ENCODE measurements at places on chromosomes 7 and 10.
A peak's percentile ranks its signal among the peaks of the same experiment; 100 is the strongest.

DNA sequence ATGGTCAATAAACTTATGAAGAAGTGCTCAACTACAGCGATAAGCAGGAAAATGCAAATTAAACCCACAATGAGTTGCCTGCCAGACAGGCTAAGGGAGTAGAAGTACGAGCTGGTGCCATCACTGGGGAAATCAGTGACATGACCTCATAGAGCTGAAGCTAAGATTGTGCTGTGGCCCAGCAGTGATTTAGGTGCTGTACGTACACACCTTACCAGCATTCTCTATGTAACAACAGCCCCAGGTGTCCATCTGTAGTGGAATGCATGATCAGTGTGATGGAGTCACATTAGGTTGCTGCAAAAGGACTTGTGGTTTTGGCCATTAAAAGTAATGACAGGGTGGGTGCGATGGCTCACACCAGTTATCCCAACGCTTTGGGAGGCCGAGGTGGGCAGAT, 5.7 kb upstream of the TECPR1 start:
- no peak for DNase-seq

DNA sequence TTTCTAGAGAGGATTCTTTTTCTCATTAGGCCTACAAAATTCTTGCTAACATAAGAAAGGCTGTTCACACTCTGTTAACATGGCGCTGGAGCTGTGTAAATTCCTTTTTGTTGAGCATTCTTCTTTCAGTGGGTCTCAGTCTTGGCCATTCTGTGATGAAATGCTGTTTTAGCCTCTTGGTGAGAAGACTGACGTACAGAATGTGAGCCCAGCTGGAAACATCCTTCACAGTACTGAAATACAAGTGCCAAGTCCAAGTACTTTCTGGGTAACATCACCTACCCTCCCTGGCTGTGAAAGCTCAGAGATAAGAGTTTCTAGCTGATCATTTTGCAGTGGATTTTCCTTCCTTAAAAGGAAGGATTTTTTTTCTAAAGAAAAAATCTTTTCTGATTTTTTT, 231.8 kb downstream of the AHR start:
- DNase-seq, result peak; percentile 80

GRCh38 chr7:154841731-154842331, 161.1 kb downstream of the PAXIP1 start:
- DNase-seq, result no peak

DNA sequence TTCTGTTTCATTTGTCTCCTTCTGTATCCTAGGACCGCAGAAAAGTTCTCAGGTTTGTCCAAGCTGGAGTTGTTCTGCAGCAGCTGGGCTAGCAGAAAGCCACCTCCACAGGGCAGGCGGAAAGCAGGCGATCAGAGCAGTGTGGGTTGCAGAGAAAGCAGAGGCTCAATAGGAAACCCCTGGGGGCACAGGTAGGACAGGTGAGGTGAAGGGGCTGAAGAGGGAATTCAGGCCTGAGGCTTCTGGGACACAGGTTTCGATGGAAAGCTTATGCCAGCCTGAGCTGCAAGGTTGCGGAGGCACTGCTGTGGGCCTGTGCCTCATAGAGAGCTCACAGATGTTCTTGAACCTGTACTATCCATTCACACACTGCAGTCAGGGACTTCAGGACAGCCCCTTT, 194.9 kb upstream of the TPK1 start:
- DNase-seq, result no peak

GRCh38 chr10:26628395-26628794, 69.1 kb upstream of the PDSS1 start:
- DNase-seq, result no peak

DNA sequence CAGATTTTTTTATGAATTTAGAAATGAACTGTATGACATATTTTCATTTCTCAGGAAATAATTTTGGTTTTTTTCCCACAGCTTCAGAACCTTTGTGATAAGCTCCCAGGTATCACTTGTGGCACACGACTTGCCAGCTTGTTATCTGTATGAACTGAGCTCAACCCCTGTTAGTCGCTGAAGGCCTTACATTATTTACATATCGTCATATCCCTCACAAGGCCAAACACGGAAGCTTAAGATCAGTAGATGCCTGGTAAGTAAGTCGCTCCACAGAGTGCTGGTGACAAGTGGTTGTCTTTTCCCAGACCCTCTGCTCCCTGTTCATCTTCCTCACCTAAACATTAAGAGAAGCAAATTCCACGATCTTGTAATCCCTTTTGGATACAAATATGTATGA, 55.2 kb downstream of the RAPGEF5 start:
- DNase-seq, result no peak

GRCh38 chr10:47438857-47439474, 44.9 kb downstream of the ANXA8 start:
- DNase-seq, result peak; percentile 68

DNA sequence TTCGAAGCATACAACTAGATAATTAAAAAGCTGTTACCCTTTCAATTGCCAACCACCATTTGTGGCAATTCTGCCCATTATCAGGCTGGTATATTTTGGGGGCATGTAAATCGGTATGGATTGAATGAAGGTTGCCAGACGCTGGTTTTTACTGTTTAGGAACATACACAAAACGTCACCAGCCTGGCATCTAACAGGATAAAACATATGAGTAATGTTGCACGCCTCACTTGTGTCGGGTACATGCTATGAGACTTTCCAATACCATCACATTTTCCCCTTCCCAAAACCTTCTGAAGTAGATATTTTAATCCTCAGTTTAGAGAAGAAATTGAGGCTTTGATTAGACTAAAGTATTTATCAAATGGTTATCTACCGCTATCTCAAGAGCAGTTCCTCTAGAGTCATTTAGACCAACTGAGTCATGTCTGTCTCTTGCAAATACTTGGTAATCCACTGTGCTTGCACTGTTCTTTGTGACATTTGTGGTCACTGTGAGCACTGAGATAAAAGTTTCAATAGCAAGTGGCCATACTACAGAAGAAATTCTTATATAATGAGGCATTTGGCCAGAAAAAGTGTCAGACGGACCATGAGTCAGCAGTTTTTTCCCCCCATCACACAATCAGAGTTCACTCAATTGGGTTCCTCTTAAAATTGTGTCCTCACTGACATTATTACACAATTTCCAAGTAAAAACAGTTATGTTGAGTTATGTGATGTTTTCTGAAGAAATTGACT, 498.7 kb downstream of the NXPH1 start:
- no peak for DNase-seq

DNA sequence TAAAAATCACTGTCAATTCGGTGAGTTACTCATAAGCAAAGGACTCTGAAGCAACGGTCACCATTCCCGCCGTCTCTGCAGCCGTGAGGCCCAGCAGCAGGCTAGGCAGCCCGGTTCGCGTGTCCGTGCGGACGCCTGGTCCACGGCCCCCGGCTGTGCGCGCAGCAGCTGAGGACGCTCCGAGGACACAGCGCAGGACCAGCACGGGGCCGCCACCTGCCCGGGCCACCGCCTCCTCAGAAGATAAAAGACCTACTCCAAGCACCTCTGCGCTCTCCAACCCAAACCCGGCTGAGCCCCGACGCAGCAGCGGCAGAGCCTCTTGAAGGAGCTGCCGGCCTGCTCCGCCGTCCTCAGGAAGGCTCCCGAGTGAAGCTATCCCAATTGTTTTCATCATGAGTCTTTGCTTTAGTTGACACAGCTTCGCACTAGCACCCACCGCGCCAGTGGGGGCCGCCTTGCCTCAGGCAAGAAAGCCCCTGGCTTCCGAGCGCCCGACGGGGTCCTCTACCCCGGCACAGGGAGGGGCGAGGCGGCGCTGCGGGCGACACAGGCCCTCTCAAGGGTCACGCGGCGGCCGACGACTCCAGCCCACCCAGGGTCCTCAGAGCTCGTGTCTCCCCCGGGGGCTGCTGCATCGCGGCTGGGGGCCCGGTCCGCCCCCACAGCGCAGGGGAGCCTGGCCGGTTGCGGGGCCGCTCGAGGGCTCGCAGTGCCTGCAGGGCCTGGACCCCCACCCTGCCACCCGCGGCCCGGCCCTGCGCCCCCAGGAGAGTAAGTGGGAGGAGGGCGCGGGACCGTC, 16.9 kb upstream of the GPR146 start:
- DNase-seq, result peak; percentile 35

- DNase-seq, result no peak
These were observed 39.0 kb upstream of the KIF5B start for GRCh38 chr10:32095116-32095733.

GRCh38 chr7:125555916-125556315, 626.3 kb upstream of the POT1 start:
- no peak for DNase-seq

GRCh38 chr7:122515404-122515803, 183.5 kb downstream of the RNF133 start:
- no peak for DNase-seq
